HepG2 (cell line): ENCODE measurements at places on chromosomes 16 and 17.
A peak's percentile ranks its signal among the peaks of the same experiment; 100 is the strongest.

DNA sequence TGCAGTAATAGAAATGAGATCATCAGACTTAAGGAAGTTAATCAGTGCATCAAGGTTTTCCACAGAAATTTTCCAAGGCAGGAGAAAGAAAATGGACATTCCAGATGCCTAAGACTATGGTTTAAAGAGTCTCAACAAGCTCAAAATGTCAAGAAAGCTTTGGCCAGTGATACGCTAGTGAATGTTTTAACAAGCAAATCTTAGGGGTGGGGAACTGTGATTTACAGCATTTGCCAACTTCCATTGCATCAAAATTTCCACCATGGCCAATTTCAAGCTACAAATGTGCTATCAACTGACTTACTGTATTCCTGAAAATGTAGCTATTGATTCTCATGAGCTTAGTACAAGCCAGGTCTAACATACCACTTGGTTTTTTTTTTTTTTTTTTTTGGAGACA, 82.4 kb upstream of the CLEC3A start:
- no peak for DNase-seq

DNA sequence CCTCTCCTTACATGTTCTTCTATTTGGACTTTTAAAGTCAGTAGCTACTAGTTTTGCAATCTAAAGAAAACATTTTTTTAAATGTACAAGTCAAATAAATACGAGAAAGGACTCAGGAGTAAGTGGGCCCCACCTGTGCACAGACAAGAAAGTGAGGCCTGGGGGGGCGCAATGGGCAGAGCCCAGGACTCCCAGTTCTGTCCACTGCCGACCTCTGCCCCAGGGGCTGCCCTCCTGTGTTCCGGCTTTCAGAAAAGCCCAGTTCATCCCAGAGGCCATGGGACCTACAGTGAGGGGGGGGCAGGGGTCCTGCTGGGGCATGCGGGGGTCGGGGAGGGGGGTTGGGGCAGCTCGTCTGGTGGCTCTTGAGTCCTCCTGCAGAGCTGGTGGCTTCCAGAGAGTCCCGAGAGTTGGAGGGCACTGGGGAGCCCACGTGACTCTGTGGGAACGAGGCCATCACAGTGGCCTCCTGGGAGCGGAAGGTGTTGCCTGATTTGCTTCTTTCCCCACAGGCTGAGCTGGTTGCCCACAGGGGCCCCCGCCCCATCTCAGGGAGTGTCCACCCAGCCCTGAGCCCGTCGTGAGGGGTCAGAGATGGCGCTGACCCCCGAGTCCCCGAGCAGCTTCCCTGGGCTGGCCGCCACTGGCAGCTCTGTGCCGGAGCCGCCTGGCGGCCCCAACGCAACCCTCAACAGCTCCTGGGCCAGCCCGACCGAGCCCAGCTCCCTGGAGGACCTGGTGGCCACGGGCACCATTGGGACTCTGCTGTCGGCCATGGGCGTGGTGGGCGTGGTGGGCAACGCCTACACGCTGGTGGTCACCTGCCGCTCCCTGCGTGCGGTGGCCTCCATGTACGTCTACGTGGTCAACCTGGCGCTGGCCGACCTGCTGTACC, 2.4 kb downstream of the UTS2R start:
- no peak for DNase-seq

- peak; percentile 95 for DNase-seq
These were observed 3.2 kb downstream of the MPV17L start for GRCh38 chr16:15398618-15399316.

- DNase-seq = no peak
These were observed 185.6 kb upstream of the TNRC6C start for GRCh38 chr17:77772899-77773358.

GRCh38 chr16:2365397-2366294, 25.1 kb upstream of the ABCA3 start:
- no peak for DNase-seq

DNA sequence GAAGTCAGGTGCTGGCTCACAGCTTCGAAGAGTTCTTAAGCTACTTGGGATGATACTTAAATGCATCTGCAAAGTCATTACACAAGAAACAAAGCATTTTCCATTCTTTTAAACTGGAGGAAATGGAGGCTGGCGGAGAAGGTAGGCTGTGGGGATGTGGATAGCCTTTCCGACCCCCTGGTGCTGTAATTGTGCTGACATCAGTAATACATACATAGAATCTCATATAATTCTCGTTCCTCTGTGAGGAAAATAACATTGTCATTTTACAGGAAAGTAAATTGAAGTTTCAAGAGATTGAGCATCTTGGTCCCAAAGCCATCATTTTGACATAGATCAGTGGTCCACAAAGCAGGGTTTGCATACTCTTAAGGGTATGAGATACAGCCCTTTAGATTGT, 39.5 kb downstream of the UTP18 start:
- no peak for DNase-seq

DNA sequence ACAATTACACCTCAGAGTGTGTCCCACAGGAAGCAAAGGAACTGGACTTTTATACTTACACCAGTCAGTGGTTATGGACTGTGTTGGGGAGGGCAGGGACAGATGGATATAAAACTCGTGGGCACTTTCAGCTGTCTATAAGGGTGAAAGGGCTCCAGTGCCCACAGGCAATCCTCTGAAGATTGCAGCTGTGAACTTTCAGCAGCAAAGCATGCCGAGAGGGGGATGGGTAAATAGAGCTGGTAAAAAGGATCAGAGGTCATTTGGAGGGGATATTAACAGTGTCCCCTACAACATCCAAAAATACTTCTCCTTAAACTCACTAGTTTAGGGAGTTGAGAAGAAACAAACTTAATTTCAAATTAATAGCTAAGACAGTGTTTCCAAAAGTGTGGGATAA, 13.3 kb upstream of the RFWD3 start:
- peak; percentile 28 for DNase-seq

DNA sequence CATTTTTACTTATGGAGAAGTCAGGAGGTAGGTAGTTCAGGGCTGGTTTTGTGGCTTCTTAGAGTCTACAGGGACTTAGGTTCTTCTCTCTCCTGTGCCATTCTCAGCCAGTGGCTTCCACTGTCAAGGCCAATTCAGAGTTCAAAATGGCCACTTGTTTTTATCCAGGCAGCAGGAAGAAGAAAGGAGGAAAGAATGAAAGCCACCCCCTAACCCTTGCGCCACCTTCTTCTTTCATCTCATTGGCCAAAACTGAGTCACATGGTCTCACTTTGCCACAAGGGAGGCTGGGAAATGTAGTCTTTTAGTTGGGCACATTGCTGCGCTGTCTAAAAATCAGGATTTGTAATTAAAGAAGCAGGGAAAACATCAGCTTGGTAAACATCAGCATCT, 60.8 kb upstream of the MED9 start:
- DNase-seq = peak; percentile 91

DNA sequence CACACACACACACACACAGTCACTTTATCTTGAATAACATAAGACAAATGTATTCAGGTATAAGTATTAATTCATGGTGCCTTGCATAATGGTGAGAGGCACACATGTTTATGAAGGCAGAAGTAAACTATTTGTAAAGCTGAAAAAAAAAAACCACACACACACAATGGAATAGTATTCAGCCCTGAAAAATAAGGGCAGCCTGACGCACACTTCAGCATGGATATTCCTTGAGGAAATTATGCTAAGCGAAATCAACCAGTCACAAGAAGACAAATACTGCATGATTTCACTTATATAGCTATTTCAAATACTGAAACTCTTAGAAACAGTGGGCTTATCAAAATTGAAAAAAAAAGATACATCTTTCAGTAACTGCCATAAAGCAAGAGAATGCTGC, 200.2 kb upstream of the RBFOX1 start:
- DNase-seq = no peak

GRCh38 chr17:67502151-67502550, 125.1 kb downstream of the PITPNC1 start:
- DNase-seq = no peak
